NCI-H1694 (cell line): ENCODE measurements at places on chromosomes 3 and 15.

DNA sequence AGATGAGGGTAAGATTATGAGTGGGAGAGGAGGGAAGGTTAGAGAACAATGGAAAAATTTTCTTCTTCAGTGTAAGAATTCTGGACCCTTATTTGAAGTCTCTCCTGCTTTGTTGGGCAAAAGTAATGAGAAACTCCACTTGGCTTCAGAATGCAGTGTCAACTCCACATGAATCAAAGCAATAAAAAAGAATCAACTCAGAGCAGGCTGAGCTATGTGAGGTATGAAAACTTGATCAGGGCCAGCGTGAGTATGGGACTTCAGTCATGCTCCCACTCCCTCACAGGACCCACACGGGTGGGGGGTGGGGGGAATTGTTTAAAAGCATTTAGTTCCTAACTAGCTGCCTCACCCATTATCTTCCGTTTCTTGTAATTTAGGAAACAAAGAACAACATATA is 502.2 kb downstream of the PDCD6IP start:
- no peak for DNase-seq

DNA sequence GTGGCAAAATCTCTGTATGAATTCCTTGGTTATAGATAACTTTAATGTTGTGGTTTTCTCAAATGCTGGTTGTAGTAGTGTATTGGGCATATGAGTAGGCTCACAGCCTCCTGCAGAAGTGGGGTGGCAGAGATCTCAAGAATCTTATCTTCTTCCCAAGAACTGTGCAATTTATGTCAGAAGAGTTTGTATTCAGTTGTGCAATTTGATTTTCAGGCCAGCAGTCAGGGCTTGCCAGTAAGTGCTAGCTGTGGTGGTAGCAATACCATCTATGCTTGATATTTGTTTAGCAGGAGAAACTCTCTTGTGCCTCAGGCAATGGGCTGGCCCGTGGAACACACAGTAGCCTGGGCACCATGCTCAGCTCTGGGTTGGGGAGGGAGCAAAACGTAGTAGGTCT is 58.4 kb upstream of the GOLIM4 start:
- no peak for DNase-seq

GRCh38 chr15:25508369-25509002 is 69.7 kb upstream of the UBE3A start:
- DNase-seq: no peak

- no peak for DNase-seq
Observed at GRCh38 chr3:152293347-152294006, 24.7 kb downstream of the MBNL1 start.

GRCh38 chr3:67381667-67382272 is 272.6 kb downstream of the SUCLG2 start:
- no peak for DNase-seq

GRCh38 chr3:119652306-119653033 is 7.9 kb downstream of the POPDC2 start:
- no peak for DNase-seq

GRCh38 chr15:70127288-70127746 is 29.6 kb upstream of the TLE3 start:
- DNase-seq: no peak

GRCh38 chr3:195030791-195031321 is 240.1 kb downstream of the XXYLT1 start:
- no peak for DNase-seq

DNA sequence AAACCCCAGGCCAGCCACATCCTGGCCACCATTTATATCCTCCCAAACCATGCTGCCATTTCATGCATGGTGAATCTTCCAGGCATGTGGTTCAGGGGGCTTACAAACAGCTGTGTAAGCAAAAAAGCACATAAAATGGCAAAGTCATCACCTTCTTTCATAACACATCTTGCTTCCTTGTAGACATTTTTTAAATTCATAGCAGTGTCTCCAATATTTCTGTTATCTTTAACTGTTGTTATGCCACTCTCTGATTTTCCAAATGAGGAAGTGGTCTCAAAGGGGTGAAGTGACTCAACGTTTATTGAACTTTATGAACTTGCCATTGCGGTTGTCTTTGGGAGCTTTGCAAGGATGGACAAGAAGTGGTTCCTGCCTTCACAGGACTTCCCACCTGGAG is 264.4 kb downstream of the MEX3B start:
- no peak for DNase-seq

- DNase-seq: no peak
Observed at GRCh38 chr3:141830508-141830907, 45.9 kb upstream of the ATP1B3 start.

DNA sequence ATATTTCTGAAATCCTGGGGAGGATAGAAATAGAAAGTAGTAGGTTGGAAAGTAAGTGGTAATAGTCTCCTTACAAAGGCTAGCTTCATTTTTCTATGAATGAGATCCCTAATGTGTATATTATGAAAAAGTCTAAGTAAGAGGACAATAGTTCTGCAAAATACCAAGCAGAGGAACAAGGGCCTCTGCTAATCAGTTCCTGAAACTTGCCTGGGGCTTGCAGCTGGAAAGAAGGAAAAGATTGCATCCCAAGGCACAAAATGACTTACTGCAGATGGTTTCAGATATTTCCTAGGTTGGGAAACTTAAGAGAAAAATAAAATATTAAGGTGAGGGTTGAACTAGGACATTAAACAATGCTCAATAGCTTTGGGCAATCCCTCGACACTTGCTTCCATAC is 293.6 kb downstream of the GAP43 start:
- no peak for DNase-seq

- DNase-seq: no peak
Observed at GRCh38 chr15:56353119-56353518, 12.1 kb upstream of the TEX9 start.

DNA sequence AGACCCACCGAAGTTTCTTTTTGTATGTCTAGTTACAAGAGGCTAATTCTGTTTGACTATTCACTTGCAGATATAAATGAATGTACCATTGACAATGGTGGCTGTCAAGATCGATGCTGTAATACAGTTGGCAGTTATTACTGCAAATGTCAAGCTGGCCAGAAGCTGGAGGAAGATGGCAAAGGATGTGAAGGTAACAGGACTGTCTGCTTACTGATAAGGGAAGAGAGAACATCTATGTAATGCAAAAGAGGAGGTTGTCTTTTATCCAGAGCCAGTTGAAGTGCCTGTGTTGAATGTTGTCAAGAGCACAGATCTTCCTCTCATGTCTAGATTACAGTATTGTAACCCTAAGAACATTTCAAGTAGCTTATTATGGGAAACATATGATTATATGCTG is 549.5 kb upstream of the GOLIM4 start:
- DNase-seq: no peak

- DNase-seq: no peak
Observed at GRCh38 chr15:89761929-89762328, 10.9 kb upstream of the MESP1 start.

- DNase-seq: no peak
Observed at GRCh38 chr15:56943403-56943802, 25.0 kb downstream of the TCF12 start.

GRCh38 chr3:4722103-4722502 is 229.0 kb downstream of the ITPR1 start:
- no peak for DNase-seq
